ENCODE measurements at places on chromosomes 2 and 18.

DNA sequence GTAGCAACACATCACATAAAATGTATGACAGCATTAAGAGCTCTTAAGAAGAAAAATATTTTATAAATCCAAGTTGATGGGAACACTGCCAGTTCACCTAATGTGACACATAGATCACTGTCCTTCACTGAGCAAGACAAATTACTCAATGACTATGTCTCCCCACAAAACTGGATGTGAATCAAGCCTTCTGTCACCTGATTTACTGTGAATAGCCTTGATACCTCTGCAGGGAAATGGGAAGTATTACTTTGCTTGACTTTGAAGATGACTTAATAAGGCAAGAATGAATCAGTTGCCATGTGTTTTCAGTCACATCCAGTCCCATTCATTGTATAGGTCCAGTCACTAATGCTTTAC is 94.6 kb downstream of the NYAP2 start:
- no peak for DNase-seq

DNA sequence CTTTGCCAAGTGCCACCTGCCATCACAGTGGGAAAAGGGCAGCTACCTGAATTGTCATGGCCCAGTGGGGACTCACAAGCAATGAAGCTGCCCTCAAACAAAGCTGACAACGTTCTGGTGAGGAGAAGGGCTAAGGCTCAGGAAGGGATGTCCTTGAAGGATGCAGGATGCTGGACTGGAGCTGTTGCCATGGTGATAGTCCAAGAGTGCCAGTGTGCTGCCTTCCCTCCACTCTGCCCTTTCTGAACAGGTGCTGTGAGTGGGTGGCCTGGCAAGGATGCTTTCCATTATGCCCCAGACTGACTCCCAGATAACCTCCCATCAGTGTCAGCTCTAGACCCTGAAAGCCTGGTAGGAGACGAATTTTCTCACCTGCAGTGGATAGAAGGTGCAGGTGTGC is 137.8 kb upstream of the GYPC start:
- DNase-seq, result no peak

- no peak for DNase-seq
Observed at GRCh38 chr2:149038442-149039212, at the start of gene LYPD6B. Gene LYPD6B, plus strand, starts transcription at chr2:149038699. Its CDS starts 92,250 bp downstream, at chr2:149130949.

DNA sequence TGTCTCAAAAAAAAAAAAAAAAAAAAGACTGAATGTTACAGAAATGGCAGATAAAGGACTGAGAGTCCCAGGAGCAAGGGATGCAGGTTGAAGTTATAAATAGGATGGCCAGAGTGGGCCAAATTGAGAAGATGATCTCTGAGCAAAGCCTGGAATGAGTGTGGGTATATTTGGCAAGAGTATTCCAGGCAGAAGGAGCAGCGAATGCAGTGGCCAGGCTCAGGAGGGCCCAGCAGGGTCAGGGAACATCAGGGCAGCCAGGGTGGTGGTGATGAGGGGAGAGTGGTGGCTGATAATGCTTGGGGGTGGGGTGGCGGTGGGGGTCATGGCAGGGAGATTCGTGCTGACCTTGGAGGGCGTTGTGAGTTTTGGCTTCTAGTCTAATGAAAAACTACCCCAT is 141.3 kb upstream of the AGAP1 start:
- no peak for DNase-seq

- no peak for DNase-seq
Observed at GRCh38 chr2:175872721-175873120, 129.3 kb downstream of the LNPK start.

DNA sequence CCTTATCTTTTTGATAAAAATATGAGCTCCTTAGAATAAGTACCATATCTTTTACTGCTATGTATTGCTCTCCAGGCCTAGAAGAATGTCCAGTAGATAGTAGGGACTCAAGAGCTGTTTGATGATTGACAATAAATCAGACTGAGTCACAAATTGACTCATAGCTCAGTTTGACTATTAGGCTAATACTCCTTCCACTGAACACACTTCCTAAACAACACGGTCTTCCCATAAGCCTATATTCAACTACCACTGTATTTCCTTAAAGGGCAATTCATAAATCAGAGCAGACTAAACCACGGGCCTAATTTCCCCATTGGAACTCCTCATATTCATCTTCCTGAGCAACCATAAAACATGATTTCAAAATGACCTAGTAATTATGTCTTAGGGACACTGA is 258.5 kb downstream of the ALK start:
- DNase-seq, result no peak

GRCh38 chr2:47896450-47896968 is 9.8 kb downstream of the FBXO11 start:
- DNase-seq, result no peak
